Cortex of kidney (tissue), 1 donor: ENCODE measurements at places on chromosomes 5 and 9.

DNA sequence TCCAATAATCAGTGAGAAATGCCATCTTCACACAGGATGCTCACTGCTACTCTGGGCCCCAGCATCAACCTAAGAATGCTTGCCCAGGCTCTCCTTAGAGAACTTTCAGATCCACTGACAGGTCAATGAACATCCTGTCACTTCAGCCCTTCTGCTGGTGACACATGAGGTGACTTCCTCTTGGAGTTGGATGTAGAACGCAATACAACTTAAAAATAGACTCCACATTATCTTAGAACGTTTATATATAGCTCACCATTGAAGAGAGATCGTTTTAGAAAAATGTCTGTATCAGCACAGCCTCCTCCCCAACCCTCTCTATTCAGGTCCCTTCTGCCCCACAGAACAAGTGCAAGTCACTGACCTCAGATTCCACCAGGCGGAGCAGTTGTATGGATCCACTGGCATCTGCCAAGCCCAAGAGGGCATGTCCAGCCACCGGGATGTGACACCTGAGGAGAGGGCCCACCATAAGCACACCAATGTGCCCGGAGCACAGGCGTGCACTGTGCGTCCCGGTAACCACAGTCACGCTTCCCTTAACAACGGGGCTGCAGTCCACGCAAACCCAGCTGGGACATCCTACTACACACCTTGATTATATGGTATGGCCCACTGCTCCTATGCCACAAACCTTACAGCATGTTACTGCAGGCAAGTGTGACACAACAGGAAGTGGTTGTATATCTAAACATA lies 2.9 kb downstream of the DPH7 start:
- DNase-seq, result no peak

DNA sequence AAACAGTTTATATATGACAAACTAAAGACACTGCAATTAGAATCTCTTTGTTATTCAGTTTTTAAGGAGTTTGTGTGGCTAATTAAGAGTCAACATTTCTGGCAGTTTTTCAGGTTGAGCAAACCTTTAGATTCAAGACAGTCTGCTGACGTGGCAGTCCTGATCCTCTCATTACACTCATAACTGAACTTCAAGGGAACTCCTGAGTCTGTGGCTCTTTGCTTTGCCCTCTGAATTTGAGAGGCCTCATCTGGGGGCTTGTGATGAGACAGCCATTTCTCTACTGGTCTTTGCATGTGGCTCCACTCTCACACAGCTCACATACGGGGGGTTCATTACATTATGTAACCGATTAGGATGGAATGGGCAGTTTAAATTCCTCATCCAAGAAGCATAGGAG lies 182.9 kb upstream of the MEF2C start:
- DNase-seq, result no peak

DNA sequence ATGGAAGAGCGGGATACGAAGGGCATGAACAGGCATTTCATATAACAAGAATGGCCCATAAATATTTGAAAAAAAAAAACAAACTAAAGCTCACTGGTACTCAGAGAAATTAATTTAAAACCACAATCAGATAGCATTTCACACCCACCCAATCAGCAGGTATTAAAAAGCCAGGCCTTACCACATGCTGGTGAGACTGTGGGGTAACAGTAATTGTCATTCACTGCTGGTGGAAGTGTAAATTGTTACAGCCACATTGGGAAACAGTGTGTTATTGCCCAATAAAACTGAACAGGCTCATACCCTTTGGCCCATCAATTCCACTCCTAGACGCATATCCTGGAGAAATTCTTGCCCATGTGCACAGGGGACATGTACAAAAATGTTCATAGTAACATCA lies 66.0 kb downstream of the PLAC8L1 start:
- no peak for DNase-seq

- no peak for DNase-seq
Measured at GRCh38 chr9:136858452-136858843, 6.3 kb downstream of the MAMDC4 start.

DNA sequence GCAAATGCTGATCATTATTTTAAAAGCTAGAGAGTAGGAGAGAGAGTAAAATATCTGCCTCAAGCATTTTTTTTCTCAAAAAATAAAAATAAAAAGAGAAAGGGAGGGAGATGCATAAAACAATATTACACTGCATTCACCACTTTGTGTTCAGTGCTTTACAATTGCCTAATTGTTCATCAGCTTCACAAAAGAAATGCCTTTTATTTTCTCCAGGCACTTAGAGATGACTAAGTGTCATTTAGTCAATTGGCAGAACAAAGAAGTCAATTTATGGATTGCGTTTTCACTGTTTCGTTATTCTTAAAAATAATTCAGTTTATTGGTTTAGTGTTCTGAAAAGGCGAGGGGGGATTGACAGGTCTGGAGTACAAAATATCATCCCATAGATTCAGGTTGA lies 232.5 kb upstream of the CCNH start:
- DNase-seq, result no peak
